ENCODE measurements at places on chromosomes 13 and 19. TPM values are rescaled to one million over a fixed set of nuclear protein-coding genes. Genes with fewer than 3 reads are reported as not detected.

SYNGR4 gene
- total RNA-seq: not detected

FXYD1 gene
- 580 TPM for total RNA-seq

LNX2 gene
- total RNA-seq: 9.7 TPM

SCAMP4 gene
- total RNA-seq: 16.2 TPM

RASGRP4 gene
- total RNA-seq: 1.8 TPM

GPR18 gene
- total RNA-seq: not detected

KLK6 gene
- not detected for total RNA-seq

ANGPTL8 gene
- 0.40 TPM for total RNA-seq

MICOS13 gene
- 165 TPM for total RNA-seq

KHSRP gene
- 80.8 TPM for total RNA-seq

ZNF256 gene
- 9.1 TPM for total RNA-seq
